Kidney (tissue), 22 donors: ENCODE measurements at places on chromosomes 12 and 14. TPM values are rescaled to one million over a fixed set of nuclear protein-coding genes. Genes with fewer than 3 reads are reported as not detected.
A peak's percentile ranks its signal among the peaks of the same experiment; 100 is the strongest.

DNA sequence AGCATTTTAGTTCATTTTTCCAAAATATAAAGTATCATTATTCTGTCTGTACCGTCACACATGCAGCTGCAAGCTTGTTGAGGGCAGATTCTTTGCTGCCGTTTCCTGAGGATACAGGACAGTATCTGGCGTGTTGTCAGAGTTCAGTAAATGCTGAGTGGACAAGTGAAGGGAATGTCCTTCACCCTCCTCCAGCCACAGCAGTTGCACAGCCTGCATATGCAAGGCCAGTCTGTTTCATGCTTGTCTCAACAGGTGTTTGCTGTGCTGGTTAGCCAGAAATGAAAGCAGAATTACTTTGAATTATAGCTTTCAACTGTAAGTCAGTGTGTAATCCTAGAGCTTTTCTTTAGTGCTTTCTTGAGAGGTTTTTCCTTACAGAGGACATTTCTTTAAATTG, 36.5 kb downstream of the TDP1 start:
- DNase-seq, result no peak
- no peak overlapping the region for H3K4me3 ChIP-seq
- H3K4me1 ChIP-seq, result no peaks in the 10 kb centered on the region

DNA sequence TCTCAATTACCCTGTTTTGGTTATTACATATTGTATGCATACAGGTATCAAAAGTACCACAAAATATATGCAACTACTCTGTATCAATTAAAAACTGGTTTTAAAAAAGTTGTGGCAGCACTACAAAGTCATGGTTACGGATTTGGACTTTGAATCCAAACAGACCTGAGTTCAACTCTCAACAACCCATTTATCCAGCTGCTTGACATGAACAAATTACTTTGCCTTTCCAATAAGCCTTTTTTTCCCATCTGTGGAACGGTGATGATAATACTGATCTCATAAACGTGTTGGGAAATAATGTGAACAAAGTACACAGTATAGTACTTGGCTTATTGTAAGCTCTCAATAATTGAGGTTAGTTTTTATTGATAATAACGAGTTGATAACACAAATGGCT, 85.0 kb downstream of the MNAT1 start:
- DNase-seq, result no peak
- no peaks in the 10 kb centered on the region for H3K27me3 ChIP-seq
- no peak overlapping the region for H3K27ac ChIP-seq

- no peaks in the 10 kb centered on the region for H3K4me1 ChIP-seq
- no peak overlapping the region for H3K27ac ChIP-seq
- H3K36me3 ChIP-seq, result no peaks in the 10 kb centered on the region
- no peak overlapping the region for H3K4me3 ChIP-seq
- no peak for DNase-seq
Observed at GRCh38 chr12:74049348-74049747, 488.3 kb upstream of the ATXN7L3B start.

DNA sequence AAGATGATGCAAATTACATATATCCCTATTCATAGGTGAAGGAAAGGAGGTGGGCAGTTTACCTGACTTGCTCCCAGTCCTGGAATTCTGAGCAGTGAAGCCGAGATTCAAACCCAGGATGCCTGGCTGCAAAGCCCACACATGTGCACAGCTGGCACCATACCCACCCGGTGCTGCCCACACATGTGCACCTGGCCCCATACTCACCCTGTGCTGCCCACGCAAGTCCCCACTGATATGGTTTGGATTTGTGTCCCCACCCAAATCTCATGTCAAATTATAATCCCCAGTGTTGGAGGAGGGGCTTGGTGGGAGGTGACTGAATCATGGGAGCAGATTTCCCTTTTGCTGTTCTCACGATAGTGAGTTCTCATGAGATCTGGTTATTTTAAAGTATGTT, 179.2 kb upstream of the C14orf180 start:
- H3K4me1 ChIP-seq, result no peaks in the 10 kb centered on the region
- H3K27ac ChIP-seq, result no peak overlapping the region
- H3K4me3 ChIP-seq, result no peak overlapping the region
- no peaks in the 10 kb centered on the region for H3K36me3 ChIP-seq

GPRC5A gene
- total RNA-seq, result 60.6 TPM

DNA sequence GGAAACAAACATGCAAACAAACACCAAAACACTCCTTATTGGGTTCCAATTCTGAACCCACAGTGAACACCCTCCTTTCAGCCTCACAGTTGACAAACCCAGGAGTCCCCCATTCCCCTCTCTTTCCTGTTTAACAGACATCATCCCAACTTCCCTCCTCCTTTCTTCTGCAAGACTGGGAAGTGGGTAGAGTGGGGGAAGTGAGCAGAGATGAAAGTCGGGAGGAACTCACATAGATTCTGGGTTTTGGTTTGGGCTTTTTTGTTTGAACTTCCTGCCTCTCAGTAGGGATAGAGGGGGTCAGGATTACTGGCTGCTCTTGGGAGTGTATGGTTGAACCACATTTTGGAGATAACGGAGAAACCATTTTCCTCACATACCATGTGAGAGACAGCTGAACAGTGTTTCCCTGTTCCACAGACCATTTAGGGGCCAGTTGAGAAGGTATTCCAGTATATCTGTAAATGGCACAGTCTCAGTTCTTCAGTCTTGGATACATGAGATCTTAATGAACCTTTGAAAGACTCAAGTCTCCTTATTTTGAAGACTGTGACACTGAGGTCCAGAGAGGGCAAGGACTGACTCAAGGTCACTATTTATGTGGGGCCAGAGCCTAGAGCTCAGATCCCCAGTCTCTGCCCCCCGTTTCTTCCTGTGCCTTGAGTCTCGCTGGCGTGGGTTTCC, 3.9 kb upstream of the GPR84 start:
- no peaks in the 10 kb centered on the region for H3K36me3 ChIP-seq
- no peak overlapping the region for H3K27ac ChIP-seq
- no peak overlapping the region for H3K4me3 ChIP-seq
- no peak for DNase-seq
- no peaks in the 10 kb centered on the region for H3K27me3 ChIP-seq

DNA sequence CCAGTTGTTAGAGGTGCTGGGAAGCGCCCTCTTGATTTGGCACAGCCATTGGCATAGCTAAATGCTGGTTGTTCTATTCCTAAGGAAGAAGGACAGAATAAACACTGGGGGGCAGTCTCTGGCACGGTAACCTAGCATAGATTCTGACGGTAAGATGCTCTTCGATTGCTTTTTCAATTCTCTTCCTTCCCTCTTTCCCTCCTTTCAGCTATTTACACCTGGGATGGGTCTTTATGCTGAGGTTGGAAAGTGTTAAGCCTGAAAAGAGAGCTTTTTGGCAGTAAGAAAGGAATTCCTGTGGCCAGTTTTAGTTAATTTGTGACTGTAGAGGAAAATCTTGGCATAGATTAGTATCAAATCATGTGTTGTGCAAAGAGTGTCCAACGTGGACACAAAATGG, 162.8 kb downstream of the SNAPC1 start:
- H3K27ac ChIP-seq, result no peak overlapping the region
- no peaks in the 10 kb centered on the region for H3K4me1 ChIP-seq
- H3K36me3 ChIP-seq, result no peaks in the 10 kb centered on the region
- no peak for DNase-seq
- H3K4me3 ChIP-seq, result no peak overlapping the region

DNA sequence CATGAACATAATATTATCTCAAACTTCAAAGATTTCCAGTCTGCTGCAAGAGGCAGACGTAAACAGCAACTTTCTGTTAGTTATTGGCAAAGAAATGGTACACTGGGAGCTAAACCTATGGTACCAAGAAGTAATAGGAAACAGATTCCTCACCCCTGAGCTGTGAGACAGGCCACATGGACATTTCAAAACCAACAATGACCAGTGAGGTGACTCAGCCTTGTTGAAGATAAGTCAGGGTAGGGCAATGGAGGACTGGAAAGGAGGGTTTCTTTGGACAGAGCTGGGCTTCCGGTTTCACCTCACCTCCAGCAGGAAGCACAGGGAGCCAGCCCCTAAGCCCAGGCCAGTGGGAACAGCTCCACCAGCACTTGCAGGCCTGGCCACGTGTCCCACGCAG, 1320.5 kb downstream of the AACS start:
- no peak for DNase-seq
- H3K27ac ChIP-seq, result no peak overlapping the region
- no peaks in the 10 kb centered on the region for H3K27me3 ChIP-seq
- no peaks in the 10 kb centered on the region for H3K4me1 ChIP-seq

DNA sequence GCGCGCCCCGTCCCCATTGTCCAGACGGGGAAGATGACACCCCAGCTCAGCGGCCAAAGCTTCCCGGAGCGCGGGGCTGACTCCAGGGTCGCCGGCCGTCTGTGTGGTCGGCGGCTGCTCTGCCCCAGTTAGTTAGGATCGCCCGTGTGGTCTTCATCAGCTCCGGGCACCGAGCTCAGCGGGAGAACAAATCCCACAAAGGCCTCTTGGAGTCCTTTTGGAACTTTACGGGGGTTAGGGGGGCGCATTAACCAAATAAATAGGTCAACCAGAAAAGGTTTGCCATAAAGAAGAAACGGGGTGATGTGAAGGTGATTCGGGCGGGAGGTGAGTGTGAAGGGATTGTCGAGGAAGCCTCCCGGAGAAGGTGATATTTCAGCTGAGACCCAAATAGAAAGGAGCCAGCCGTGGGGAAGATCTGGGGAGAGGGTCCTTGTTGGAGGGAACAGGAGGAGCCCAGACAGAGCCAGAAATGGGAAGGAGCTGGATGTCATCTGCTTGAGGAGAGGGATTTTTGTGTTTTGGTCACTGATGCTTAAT, 697 bp downstream of the ATP6V0A2 start:
- DNase-seq, result no peak
- H3K27me3 ChIP-seq, result no peaks in the 10 kb centered on the region
- H3K4me1 ChIP-seq, result peaks cover 5% of the 10 kb centered on the region
- no peaks in the 10 kb centered on the region for H3K36me3 ChIP-seq
- H3K27ac ChIP-seq, result no peak overlapping the region

- H3K4me3 ChIP-seq, result no peak overlapping the region
- no peaks in the 10 kb centered on the region for H3K27me3 ChIP-seq
- H3K27ac ChIP-seq, result no peak overlapping the region
- DNase-seq, result no peak
- H3K4me1 ChIP-seq, result no peaks in the 10 kb centered on the region
- H3K36me3 ChIP-seq, result no peaks in the 10 kb centered on the region
Observed at GRCh38 chr12:110638796-110639195, 24.9 kb downstream of the TCTN1 start.

LETMD1 gene
- 54.4 TPM for total RNA-seq

DNA sequence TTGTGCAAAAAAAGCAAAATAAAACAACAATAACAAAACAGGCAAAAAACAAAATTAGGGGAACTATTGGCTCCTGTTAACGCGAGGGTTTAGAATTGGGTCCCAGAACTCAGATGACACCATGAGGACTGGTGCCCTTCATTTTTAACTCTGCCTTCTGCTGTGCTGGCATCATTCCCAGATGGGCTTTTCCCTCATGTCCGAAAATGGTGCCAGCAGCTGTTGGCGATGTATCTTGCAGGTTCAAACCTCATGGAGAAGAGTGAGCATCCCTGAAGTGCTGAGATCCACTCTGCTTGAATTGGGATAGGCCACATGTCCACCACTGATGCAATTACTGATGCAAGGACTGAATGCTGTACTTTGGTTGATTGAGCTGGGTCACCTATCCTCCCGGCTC, 61.1 kb downstream of the MYRFL start:
- no peaks in the 10 kb centered on the region for H3K27me3 ChIP-seq
- no peak for DNase-seq
- H3K27ac ChIP-seq, result no peak overlapping the region
- no peaks in the 10 kb centered on the region for H3K4me1 ChIP-seq

CRIP2 gene
- 357 TPM for total RNA-seq

- peak; percentile 66 for DNase-seq
- no peaks in the 10 kb centered on the region for H3K27me3 ChIP-seq
- peak overlapping the region; percentile 98 for H3K4me3 ChIP-seq
- H3K27ac ChIP-seq, result no peak overlapping the region
- H3K4me1 ChIP-seq, result peaks cover 13% of the 10 kb centered on the region
Observed at GRCh38 chr12:49568442-49569162, 660 bp upstream of the MCRS1 start.

DNA sequence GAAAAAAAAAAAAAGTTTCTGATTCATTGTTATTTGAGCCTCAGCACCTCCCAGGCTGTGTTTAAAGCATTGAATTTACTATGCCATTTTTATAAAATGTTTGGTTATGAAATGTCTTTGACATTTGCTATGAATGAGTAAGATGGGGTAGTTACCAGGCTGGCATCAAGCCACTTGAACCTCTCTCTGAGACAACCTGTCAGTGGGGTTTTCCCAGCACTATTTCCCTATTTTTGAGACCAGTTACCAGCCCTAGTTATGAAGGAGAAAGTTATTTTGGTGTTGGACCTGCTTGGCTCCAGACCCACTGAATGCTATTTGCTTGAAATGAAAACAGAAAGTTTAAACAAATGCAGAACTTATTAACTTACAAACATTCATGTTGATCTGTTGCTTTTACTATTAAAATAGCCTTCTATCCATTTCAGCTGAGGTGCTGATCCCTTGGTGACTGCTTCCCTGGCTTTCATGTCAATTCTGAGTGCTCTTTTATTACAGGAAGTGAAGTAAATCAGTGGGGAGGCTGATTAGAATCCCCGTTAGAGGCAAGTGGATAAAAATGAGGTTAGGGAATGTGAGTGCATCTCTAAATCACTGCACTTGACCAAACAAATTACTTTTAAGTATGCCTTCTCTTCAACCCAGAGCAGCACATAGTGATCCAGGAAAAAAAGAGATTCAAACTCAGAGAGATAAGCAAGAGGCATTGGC, 37.8 kb downstream of the LLPH start:
- no peak overlapping the region for H3K27ac ChIP-seq
- no peak overlapping the region for H3K4me3 ChIP-seq
- no peaks in the 10 kb centered on the region for H3K27me3 ChIP-seq
- DNase-seq, result peak; percentile 82

- no peak overlapping the region for H3K4me3 ChIP-seq
- no peak for DNase-seq
- H3K4me1 ChIP-seq, result no peaks in the 10 kb centered on the region
Observed at GRCh38 chr12:25801734-25802133, 156.7 kb upstream of the RASSF8 start.

- no peaks in the 10 kb centered on the region for H3K27me3 ChIP-seq
- no peak for DNase-seq
- no peaks in the 10 kb centered on the region for H3K36me3 ChIP-seq
Observed at GRCh38 chr12:124297856-124298255, 3.0 kb downstream of the RFLNA start.

PIP4P1 gene
- 35.7 TPM for total RNA-seq

IQSEC3 gene
- 1.4 TPM for total RNA-seq

TMEM229B gene
- 7.8 TPM for total RNA-seq

- no peaks in the 10 kb centered on the region for H3K4me1 ChIP-seq
- DNase-seq, result no peak
- H3K27me3 ChIP-seq, result no peaks in the 10 kb centered on the region
- no peak overlapping the region for H3K27ac ChIP-seq
Observed at GRCh38 chr12:103813949-103814348, 27.1 kb downstream of the NT5DC3 start.
